HFFc6 (cell line): ENCODE measurements at places on chromosomes 12 and 14. TPM values are rescaled to one million over a fixed set of nuclear protein-coding genes. Genes with fewer than 3 reads are reported as not detected.

Gene CLEC4C
- not detected in 3 replicates for total RNA-seq

Gene TOMM20L
- total RNA-seq, result not detected in 3 replicates

Gene KIF26A
- 0.05 TPM in 1 of 2 replicates, not detected in the other for total RNA-seq

DNA sequence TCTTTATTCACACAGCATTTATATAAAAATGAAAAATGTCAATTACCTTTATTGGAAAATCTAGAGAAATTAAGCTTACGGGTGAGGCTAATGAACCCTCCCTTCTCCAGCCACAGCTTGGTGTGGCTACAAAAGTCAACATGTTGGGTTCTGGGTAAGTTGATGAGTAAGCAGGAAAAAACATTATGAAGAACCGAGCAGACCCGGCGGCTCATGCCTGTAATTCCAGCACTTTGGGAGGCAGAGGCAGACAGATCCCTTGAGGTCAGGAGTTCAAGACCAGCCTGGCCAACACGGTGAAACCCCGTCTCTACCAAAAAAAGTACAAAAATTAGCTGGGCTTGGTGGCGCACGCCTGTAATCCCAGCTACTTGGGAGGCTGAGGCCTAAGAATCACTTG lies 10.9 kb downstream of the NAA25 start:
- no peak for DNase-seq

DNA sequence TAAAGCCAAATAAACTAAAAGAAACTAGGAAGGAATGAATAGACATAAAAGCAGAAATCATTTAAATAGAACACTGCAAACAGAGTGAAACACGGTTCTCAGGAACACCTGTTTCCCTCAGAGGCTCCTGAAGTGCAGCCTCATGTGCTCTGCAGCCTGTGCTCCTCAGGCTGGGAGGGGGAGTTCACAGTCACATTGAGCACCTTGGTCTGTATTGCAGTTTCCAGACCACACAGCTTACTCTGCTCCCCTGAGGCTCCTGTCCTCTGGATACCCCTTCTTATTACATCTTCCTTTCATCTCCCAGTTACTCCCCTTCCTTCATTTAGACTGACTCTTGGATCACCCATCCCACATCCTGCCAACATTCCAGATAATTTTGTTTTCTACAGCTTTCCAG lies 49.7 kb upstream of the DCD start:
- no peak for DNase-seq

- no peak for DNase-seq
These were observed 57.9 kb downstream of the GNS start for GRCh38 chr12:64701283-64701682.

GRCh38 chr14:69014829-69015259 lies 35.7 kb upstream of the ACTN1 start:
- DNase-seq, result peak; percentile 30
